ENCODE measurements at places on chromosomes 3 and 15.

DNA sequence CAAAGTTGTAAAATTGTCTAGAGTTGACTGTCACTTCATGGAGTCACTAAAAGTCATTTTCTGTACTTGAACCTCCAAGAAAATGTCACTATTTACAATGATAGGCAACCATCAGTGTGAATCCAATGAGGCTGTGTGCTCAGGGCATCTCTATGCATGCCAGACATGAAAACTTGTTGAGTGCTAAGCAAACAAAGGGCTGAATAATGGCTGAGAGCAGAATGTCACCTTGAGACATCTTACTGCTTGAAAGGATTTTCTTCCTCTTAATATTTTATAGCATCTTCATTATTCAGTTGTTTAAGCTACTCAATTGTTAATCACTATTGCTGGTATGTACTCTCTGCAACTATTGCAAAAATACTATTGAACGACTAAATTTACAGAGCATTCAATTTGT lies 184.7 kb downstream of the PLCH1 start:
- DNase-seq = no peak

GRCh38 chr15:90031231-90031791 lies 30.2 kb downstream of the ZNF710 start:
- no peak for DNase-seq

GRCh38 chr3:13708871-13709595 lies 160.1 kb downstream of the FBLN2 start:
- DNase-seq = no peak

GRCh38 chr15:26661748-26662147 lies 111.1 kb downstream of the GABRB3 start:
- DNase-seq = no peak

GRCh38 chr3:171646357-171647133 lies 163.7 kb downstream of the PLD1 start:
- no peak for DNase-seq

- no peak for DNase-seq
These were observed 55.4 kb downstream of the TMCC1 start for GRCh38 chr3:129838086-129838485.

- no peak for DNase-seq
These were observed 72.5 kb upstream of the AGTR1 start for GRCh38 chr3:148625095-148625736.

DNA sequence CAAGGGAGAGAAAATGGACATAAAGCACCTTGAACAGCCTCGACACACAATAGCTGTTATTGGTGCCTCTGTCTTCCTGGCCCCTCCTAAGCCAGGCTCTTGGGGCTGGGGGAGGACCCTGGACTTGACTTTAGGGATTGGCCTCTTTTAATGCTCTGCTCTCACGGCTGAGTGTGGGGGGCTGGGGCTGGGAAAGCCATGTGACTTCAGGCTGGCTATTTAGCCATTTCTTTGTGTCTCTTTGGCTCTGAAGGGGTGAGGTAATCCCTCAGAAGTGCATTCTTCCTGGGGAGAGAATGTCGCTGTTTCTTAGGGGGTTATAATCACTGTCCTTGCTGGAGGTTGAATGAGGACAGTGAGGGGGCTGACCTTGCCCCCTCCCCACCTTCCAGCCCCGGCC lies 26.2 kb downstream of the MAGEF1 start:
- DNase-seq = no peak

DNA sequence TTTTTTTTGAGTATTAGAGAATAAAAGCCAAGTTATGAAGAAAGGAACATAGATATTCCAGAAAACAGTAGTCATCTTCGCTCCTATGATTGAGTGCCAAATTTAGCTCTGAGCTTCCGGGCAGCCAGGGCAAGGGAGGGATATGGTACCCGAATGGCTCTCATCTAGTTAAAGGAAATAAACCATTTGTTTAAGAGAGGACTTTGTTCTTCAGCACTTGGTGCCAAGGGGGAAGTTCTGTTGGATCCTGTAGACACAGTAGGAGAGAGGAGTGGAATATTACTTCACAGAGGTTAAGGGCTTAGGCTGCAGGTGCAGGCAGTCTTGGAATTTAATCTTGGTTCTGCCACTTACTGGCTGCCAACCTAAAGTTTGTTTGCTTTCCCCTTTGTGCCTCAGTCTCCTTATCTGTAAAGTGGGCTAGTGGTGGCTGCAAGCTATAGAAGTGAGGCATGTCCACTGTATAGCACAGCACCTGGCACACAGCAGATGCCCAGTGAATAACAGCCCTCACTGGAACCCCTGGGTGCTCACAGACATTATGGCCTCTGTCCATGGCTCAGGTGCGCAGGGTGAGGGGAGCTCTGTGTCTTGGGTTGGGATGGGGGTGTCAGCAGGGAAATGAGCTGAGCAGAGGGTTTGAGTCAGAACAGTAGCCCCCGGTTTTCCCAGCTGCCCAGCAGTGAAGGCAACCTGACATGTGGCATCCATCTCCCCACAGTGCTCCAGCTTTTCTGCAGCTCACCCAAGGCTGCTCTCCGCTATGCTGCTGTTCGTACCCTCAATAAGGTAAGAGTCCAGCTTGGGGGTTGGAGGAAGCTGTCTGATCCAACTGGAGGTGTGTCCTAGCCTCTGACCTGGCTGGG lies 10.4 kb downstream of the COPG1 start:
- no peak for DNase-seq

- DNase-seq = no peak
These were observed 3.0 kb downstream of the SNTN start for GRCh38 chr3:63655519-63655918.

DNA sequence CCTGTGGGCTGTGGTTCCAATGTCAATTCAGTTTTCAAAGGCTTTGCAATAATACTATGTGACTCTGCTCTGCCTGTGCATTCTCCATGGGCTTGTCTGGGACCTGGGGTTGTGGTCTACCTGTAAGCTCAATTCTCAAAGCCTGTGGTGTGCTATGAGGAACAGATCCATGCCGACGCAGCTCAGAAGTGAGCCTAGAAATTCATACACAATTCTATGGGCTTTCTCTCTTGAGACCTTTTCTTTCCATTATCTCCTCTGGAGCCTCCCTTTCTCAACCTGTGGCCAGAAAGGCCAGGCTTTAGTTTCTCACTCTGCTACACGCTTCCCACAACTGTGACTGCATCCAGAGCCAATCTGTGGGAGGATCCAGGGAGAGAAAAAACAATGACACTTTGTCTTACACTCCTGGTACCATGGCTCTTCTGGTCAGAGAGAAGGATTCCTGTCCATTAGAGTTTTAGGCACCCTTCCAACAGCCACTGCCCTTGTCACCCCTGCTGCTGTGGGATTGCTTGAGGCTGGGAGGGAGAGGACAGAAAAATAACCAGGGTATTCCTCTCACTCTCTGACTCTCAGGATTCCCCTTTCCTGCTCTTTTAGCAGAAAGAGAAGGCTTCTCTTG lies 34.1 kb upstream of the KLF13 start:
- no peak for DNase-seq

GRCh38 chr15:70091726-70092463 lies 5.8 kb downstream of the TLE3 start:
- no peak for DNase-seq

GRCh38 chr15:49361370-49361769 lies 61.7 kb upstream of the FGF7 start:
- DNase-seq = no peak

DNA sequence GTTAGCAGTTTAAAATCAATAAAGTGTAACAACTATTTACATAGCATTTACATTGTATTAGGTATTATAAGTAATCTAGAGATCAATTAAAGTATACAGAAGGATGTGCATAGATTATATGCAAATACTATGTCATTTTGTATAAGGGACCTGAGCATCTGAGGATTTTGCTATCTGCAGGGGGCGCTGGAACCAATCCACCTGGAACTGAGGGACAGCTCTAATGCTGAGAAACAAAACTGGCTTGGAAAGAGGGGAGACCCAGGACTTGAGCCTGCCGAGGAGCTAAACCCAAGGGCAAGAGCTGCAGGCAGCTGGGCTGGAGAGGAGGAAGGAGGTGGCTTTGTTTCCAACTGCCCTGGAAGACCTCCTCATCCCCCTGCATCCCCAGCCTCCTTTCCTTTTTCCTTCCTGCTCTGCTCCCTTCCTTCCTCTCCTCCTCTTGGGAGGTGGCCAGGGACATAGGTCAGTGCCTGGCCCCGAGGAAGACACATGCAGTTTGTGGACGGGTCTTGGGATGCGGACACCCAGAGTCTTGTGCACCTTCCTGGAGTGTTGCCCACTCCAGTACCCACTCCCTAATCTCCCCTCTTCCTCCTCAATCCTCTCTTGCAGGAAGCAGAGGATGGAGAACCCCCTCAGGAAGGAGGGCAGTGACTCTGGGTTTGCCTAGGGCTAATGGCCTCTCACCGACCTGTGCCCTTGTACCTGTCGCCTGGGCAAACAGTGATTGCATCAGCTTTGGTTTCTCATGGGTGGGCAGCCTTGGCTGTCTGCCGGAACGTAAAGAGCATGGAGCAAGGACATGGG lies 825 bp upstream of the RTP3 start:
- no peak for DNase-seq

DNA sequence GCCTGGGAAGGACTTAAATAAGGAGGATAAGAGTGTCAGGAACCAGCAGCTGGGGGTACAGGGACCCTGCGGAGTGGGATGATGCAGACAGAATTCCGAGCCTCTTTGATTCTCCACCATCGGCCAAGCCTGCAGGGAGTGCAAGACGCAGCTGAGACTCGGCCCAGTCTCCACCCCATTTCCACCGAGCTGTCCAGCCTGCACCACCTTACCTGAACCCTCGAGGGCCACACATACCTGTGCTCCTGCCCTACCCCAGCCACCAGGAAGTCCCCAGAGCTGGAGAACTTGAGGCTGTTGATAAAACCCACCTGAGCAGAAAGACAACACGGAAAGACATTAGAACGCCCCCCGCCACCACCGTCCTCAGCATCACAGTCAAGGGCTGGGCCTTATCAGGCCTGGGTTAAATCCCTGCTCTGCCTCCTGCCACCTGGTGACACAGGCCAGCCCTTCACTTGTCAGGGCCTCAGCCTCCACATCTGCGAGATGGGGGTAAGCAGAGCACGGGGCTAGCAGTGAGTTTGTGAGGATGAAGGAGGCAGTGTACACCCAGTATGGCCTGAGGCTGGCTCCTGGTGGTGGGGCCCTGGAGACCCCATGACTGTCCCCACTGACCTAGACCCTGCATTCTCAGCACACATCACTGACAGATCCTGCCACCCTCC lies 8.1 kb downstream of the RRP9 start:
- DNase-seq = no peak

GRCh38 chr3:195542316-195542697 lies 818 bp downstream of the PPP1R2 start:
- no peak for DNase-seq

- DNase-seq = no peak
These were observed 24.3 kb downstream of the SIAH2 start for GRCh38 chr3:150738688-150739087.
